Small intestine (tissue), 16 donors: ENCODE measurements at places on chromosomes 3 and 15. TPM values are rescaled to one million over a fixed set of nuclear protein-coding genes. Genes with fewer than 3 reads are reported as not detected.

CFAP92 gene
- polyA plus RNA-seq = 0.68 TPM

CSPG5 gene
- polyA plus RNA-seq = 0.64 TPM

GRK7 gene
- polyA plus RNA-seq = not detected

DNA sequence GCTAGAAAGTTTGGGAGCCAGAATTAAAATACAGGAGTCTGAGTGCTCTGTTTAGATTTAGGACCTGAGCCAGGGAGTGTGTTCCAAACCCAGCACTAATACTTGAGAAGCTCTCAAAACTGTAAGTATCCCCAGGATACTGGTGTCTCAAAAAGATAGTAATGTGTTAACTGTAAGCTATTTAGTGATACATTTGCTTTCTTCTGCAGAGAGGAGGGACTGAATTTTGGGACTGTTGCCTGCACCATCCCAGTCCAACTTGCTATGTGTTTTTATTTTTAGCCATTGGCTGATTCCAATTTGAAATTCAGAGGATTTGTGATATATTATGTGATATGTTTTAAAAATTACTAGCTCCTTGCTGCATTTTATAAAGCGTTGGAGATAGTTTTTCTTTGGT is 31.5 kb downstream of the UBE2E1 start:
- no peaks in the 10 kb centered on the region for H3K36me3 ChIP-seq
- no peaks in the 10 kb centered on the region for H3K27me3 ChIP-seq
- H3K4me3 ChIP-seq = no peak overlapping the region
- no peak for DNase-seq

DNA sequence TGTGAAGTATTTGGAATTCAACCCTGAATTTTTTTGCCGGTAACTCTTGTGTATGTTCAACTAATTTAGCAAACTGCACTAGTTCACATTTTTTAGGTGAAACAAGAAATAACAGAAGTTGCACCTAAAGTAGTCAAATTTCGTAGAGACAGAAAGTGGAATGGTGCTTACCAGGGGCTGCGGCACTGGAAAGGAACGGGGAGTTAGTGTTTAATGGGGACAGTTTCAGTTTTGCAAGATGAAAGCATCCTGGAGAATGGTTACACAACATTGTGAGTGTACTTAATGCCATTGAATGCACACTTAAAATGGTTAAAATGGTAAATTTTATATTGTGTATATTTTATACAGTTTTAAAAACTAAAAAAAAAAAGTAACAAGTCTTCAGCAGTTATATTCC is 27.4 kb downstream of the PPARG start:
- no peaks in the 10 kb centered on the region for H3K36me3 ChIP-seq
- no peaks in the 10 kb centered on the region for H3K27me3 ChIP-seq
- no peak overlapping the region for H3K4me3 ChIP-seq
- DNase-seq = no peak
- H3K27ac ChIP-seq = no peak overlapping the region

SSR3 gene
- polyA plus RNA-seq = 143 TPM

GRCh38 chr3:143847787-143848631 is at the start of gene SLC9A9:
TSS of gene SLC9A9 (minus strand) at chr3:143848468. CDS start at chr3:143848322, 146 bp downstream.
- peak within 1 kb of the TSS; percentile 36 for H3K4me3 ChIP-seq
- DNase-seq = peak; percentile 21
- H3K27ac ChIP-seq = peak within 1 kb of the TSS; percentile 44
- no peaks in the 10 kb centered on the region for H3K36me3 ChIP-seq
- H3K27me3 ChIP-seq = no peaks in the 10 kb centered on the region
- H3K4me1 ChIP-seq = no peaks in the 10 kb centered on the region

STRA6 gene
- polyA plus RNA-seq = 8.4 TPM

NLGN1 gene
- polyA plus RNA-seq = 1.8 TPM

TEX9 gene
- polyA plus RNA-seq = 1.4 TPM

ITPKA gene
- 93.9 TPM for polyA plus RNA-seq

- H3K27ac ChIP-seq = no peak overlapping the region
- H3K27me3 ChIP-seq = no peaks in the 10 kb centered on the region
- H3K4me1 ChIP-seq = no peaks in the 10 kb centered on the region
- DNase-seq = no peak
Observed at GRCh38 chr3:108486338-108486737, 24.1 kb downstream of the MYH15 start.

GRCh38 chr3:8982509-8982908 is 19.2 kb upstream of the RAD18 start:
- H3K36me3 ChIP-seq = no peaks in the 10 kb centered on the region
- H3K27ac ChIP-seq = no peak overlapping the region
- H3K4me3 ChIP-seq = no peak overlapping the region

PAK2 gene
- polyA plus RNA-seq = 22.9 TPM

- no peak for DNase-seq
- H3K36me3 ChIP-seq = no peaks in the 10 kb centered on the region
- H3K27ac ChIP-seq = no peak overlapping the region
Observed at GRCh38 chr15:57444877-57445513, 68.7 kb downstream of the CGNL1 start.
